ENCODE measurements at places on chromosomes 11 and 22.

DNA sequence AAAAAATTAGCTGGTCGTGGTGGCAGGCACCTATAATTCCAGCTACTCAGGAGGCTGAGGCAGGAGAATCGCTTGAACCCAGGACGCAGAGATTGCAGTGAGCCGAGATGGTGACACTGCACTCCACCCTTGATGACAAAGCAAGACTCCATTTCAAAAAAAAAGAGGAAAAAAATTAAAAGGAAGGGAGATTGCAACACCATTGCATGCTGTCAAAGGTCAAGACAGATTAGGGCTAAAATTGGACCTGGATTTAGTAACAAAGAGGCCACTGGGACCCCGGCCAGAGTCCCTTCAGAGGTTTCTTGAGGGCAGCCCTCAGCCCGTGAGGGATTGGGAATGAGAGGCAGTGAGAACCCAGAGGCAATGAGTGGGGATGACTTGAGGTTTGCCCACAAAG lies 8.2 kb upstream of the MAFF start:
- DNase-seq, result no peak

DNA sequence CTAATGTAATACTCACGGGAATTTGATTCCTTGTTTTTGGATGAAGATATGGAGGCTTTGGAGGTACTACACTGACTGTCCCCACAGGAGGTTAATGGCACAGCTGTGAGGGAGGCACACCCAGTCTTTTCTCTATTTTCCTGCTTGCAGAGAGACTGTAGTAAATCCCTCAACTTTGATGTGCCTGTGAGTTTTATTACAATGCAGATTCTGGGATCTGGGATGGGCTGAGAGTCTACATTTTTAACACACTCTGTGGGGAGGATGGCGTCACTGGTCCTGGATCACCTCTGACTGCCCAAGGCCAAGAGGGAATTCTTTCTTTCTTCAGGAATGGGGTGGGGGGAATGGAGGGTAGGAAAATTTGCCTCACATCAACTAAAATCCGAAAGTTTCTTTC lies 80.2 kb upstream of the NTM start:
- DNase-seq, result no peak

GRCh38 chr11:119615882-119616196 lies 113.2 kb downstream of the NECTIN1 start:
- no peak for DNase-seq

DNA sequence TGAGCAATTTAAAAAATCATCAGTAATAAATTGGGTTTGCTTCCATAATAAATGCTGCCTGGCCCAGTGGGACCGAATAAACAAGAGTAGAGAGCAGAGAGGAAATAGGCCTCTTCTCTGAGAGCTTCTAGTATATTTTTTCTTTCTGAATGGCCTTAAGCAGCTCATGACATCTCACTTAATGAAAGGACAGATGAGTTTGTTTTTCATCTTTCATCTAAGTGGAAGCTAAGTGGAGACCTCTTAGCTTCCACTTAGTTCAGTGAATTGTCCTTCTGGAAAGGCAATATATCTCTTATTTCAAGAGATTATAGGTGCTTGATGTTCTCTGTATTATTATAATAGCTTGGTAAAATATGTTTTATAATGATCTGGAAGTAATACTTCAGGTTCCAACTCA lies 245.9 kb upstream of the ANO3 start:
- DNase-seq, result no peak

DNA sequence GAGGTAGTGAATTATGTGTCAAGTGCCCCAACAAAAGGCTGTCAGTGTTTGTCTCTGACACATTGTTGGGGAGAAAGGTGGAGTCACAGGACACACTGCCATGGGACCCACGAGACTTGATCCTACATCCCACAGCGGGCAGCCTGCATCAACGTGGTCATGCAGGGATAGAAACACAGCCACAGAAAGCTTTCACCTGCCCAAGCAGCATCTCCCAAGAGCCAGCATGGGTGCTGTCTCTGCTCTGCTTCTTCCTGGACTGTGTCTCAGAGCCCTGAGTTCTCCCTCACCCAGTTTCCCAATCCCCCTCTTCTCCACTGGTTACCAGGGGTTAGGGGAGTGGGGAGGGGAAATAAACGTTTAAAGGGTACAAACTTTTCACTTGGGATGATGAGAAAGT lies 97.2 kb downstream of the VPREB1 start:
- no peak for DNase-seq
